ENCODE measurements at places on chromosomes 7 and 10.

- DNase-seq = no peak
Measured at GRCh38 chr10:73920089-73920488, 9.2 kb downstream of the PLAU start.

DNA sequence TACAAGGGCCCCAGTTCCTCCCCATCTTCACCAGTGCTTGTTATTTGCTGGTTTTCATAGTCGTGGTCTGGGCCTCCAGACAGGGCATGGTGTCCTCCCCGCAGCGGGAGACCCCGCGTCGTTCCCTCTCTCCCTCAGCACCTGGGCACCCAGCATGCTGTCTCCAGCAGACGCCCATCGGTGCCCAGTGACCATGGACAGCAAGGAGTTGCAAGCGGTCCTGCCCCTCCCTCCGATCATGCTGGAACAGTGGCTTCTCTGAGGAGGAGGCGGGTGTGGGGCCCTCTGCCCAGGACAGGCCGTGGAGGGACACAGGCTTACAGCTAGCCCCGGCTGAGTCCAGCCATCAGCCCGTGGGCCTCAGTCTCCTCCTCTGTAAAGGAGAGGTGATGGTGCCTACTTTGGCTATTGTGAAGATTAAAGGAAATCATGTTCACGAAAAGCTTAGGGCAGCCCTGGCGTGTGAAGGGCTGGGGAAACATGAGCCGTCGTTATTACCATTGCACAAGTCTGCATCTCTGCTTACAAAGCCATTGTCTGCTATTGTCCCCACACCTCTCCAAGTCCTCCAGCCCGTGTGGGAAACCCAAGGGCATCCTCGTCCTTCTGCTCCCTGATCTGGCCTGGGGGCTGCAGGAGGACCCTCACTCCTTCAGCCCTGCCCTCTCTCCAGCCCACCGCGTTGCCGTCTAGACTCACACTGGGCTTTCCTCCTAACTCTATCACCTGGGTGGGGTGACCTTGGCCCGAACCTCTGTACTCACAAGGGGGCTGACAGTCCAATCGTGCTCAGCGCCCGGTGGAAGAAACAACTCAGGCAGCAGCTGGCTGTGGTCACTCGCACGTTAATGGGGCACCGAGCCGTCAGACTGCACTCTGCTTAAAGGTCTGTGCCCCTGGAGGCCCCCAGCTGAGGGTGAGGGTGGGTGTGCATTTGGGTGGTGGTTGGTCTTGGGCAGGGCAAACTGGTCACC lies 29.9 kb downstream of the EN2 start:
- no peak for DNase-seq

GRCh38 chr7:33946094-33946699 lies 40.9 kb downstream of the BMPER start:
- no peak for DNase-seq

DNA sequence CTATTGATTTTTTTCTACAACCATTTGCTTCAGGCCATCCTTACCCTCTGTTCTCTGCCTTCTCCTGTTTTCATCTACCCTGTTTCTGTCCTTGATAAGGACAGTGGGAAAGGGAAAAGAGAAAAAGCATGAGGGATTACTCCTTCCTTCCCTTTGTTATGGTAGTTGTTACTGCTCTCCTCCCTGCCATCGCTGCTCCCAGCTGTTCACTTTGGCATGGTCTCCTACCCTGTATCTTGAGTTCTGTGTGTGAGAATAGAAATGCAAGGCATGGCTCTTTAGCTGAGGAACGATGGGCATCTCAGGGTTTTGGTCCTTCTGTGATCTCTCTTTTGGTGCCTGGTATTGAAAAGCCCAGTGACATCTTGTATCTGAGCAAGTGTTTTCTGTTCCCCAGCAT lies 6.4 kb downstream of the CCSER2 start:
- DNase-seq = no peak

- no peak for DNase-seq
Measured at GRCh38 chr7:158396301-158396905, 191.2 kb downstream of the PTPRN2 start.

DNA sequence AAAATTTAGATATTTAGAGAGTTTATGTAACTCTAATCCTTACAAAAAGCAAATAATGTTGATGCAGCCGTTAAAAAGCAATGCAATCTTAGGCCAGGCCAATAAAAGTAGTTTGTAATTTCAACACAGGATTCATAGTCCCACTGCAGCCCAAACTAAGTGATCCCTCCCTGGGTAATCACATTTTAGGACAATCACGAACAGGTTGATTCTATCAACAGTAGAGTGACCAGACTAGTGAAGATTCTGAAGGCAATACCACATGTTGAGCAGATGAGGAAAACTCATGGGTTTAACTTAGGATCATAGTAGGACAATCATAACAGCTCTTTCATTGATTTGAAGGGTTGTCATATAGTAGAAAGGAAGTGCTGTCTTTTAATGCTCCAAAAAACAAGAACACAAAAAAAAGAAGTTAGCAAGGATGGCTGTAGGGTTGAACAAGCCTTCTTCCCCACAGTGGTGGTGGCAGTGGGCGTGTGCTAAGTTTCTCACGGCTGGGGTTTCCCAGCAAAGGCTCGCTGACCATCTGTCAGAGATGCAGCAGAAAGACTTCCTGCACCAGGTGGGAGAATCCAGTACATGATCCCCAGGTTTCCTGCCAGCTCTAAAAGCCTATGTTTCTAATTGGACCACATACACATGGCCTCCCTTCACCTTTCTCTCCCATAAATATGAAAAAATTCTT lies 212.2 kb downstream of the CHRM2 start:
- no peak for DNase-seq

- DNase-seq = no peak
Measured at GRCh38 chr7:122298618-122299017, 5.9 kb downstream of the FEZF1 start.

- no peak for DNase-seq
Measured at GRCh38 chr7:26397332-26397731, 105.7 kb downstream of the SNX10 start.

DNA sequence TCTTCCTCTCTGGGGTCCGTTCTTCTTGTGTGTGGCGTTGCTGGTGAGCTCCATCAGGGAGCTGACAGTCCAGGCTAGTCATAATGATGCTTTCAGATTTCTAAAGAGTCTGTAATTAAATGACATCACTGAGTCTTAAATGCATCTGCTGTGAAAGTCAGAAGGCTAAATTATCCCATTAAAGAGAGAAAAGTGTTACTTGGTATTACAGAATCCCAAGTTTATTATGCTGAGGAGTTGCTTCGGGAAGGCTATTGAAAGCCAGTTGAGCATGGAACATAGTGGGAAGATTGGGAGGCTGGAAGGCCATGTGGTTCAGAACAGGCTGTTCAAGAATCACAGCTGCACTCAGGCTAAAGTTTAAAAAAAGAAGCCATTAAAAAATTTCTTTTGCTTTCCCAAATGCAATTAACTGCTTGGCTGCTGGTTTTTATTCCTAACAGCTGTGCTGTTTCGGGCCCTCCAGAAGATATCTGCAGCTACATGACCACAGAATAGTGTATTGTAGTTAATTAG lies 342.6 kb upstream of the LRGUK start:
- DNase-seq = no peak

- DNase-seq = no peak
Measured at GRCh38 chr7:46939089-46939488, 642.8 kb downstream of the TNS3 start.

DNA sequence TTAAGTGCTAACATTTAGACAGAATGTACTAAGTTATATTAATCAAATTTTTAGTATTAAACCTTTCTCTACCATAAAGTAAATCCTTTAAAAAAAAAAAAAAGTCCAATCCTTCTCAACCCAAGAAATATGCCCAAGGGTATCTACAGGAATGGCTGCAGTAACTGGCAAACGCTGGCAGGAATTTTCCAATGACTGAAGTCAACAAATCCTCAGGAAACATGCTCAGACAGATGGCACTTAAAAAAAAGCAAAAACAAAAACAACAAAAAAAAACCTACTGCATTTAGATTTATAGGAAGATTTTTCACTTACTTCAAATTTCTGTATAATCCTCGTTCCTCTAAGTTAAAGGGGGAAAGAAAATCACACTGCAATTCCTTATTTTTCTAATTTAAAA lies 666 bp downstream of the SVIL start:
- DNase-seq = no peak

- no peak for DNase-seq
Measured at GRCh38 chr10:3389130-3389529, 216.5 kb upstream of the PITRM1 start.
